ENCODE measurements at places on chromosomes 13 and 19.

DNA sequence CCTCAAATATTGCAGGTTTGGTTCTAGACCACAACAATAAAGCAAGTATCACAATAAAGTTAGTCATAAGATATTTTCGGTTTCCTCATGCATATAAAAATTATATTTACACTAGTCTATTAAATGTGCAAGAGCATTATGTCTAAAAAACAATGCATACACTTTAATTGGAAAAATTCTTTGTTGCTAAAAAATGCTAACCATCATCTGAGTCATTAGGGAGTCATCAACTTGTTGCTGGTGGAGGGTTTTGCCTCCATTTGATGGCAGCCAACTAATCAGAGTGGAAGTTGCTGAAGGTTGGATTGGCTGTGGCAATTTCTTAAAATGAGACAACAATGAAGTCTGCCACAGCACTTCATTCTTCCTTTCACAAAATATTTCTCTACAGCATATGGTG lies 422.3 kb upstream of the GPC6 start:
- DNase-seq: no peak

- no peak for DNase-seq
Measured at GRCh38 chr13:82291852-82292251, 1590.4 kb downstream of the SLITRK1 start.

- DNase-seq: no peak
Measured at GRCh38 chr13:22915442-22916082, 265.2 kb upstream of the SGCG start.

- no peak for DNase-seq
Measured at GRCh38 chr19:14059093-14059480, 2.8 kb downstream of the PALM3 start.

DNA sequence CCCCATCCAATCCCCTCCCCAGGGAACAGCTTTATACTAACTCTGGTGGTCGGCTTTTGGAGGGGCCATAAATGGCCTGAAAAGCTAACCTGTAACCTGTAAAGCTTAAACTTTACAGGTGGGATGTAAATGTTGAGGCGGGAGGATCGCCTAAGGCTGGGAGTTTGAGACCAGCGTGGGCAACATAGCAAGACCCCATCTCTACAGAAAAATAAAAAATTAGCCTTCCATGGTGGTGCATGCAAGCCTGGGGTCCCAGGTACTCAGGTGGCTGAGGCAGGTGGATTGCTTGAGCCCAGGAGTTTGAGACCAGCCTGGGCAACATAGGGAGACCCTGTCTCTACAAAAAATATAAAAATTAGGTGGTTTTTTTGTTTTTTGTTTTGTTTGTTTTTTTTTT lies 18.5 kb downstream of the CARM1 start:
- DNase-seq: no peak

DNA sequence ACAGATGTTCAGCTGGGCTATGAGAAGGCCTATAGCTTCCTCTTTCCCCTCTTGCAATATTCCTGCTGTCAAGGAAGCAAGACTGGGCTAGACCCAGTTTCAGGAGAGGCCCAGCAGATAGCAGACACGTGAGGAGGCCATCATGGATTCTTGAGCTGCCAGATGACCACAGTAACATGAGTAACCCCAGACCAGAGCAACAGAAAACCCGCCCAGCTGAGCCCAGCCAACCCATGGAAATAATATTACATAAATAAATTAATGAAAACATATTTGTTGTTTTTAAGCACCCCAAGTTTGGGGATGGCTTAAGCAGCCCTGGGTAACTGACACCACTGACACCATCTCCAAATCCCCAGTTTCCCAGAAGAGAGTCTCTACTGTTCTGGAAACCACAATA lies 50.2 kb upstream of the PDCD5 start:
- DNase-seq: no peak

- DNase-seq: no peak
Measured at GRCh38 chr13:59304596-59304995, 859.1 kb downstream of the DIAPH3 start.

DNA sequence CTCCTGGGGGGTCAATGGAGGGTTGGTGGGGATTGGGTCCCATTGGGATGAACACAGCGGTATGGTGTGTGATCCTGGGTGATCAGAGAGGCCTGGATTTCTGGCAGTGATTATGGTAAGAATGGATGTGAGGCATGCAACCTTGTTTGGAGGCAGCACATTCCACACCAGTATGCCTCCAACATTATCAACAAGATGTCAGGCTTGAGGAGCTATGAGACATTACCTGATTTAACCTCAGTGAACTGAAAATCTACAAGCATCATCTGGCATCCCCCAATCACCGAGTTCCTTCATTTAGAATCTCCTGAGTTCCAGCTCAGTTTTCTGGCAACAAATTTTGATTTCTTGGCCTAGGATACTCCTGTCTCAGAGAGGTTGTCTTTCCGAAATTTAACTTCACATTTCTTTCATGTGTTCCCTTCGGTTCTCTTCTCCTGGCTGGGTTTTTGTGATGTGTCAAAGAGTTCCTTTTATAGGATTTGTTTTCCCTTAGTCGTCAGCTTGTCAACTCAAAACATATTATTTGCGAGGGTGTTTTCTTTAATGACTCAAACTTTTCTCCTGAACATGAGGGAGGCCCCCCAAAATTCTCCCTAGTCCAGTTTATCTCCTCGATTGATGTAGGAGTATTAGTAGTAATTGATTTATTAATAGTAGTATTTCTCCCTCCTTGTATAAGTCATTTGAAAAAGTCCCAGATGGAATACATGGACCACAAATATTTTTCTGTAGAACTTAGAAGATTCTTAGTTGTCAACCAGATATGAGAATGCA lies 56.0 kb upstream of the FLT1 start:
- DNase-seq: no peak

- peak; percentile 82 for DNase-seq
Measured at GRCh38 chr19:2811735-2812413, 7.8 kb upstream of the ZNF554 start.

DNA sequence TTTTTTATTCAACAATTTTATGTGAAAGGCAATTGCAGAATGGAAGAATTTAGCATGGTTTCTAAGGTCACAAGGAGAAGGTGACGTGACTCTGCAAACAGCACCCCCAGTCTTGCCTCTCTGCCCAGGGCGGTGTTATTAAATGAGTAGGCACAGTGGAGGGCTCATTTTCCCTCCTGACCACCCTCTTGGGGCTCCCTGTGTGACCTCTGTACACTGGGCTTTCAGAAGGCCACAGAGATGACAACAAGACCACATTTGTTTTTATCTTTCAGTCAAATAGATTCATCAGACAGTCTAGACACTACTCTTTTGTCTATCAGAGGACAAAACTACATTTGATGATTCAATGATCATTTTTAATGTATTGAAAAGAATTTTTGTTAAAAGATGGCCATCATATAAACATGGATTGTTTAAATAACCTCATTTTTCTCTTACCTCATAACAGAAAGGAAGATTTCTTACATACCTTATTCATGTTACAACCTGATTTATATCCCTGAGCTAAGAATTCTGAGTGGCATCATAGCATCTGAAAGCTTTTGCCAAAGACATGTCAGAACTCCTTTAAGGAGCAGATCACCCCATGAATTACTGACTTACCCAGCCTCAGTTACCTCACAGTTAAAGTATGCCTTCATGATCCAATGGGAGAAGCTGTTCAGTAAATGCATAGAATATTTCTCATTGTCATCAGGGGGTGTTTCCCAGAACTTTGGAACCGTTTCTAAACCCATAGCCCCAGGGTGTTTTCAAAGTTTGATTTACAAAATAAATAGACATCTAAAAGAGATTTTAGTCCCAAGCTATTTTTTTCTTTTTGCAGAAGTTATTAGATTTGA lies 184.0 kb upstream of the RFC3 start:
- no peak for DNase-seq

DNA sequence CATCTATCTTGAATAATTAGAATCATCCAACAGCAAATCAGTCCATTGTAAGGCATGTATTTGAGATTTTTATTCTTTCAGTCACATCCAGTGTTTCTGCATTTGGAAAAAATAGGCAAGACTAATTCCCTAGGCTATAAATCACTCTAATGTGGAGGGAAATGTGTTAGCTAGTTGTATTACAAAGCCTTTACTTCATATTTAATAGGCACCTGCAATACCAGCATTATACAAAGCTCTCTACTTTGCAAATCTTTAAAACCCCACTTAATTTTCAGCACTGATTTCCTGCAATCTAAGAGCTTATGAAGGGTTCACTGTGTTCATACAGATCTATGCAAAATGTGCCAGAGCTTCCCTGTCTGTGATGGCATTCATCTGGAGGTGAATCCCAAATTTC lies 12.3 kb downstream of the PCDH9 start:
- DNase-seq: no peak

- no peak for DNase-seq
Measured at GRCh38 chr13:51843529-51843928, 1.4 kb downstream of the TMEM272 start.

- DNase-seq: no peak
Measured at GRCh38 chr13:74251778-74252519, 117.7 kb upstream of the KLF12 start.

- no peak for DNase-seq
Measured at GRCh38 chr19:52451241-52451640, 2.1 kb upstream of the ZNF578 start.

DNA sequence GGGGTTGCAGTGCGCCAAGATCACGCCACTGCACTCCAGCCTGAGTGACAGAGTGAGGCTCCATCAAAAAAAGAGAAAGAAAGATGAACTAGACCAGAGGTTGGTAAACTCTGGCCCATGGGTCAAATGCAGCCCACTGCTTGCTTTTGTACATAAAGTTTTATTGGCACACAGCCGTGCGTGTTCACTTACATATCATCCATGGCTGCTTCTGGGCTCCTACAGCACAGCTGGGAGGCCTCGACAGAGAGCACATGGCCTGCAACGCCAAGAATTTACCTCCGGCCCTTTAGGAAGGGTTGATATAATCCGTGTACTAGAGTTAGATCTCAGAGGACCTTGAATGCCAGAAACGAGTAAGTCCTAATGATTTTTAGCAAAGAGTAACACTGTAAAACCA lies 46.0 kb downstream of the GNG7 start:
- DNase-seq: no peak

- no peak for DNase-seq
Measured at GRCh38 chr19:30911491-30911890, 437.7 kb downstream of the TSHZ3 start.

DNA sequence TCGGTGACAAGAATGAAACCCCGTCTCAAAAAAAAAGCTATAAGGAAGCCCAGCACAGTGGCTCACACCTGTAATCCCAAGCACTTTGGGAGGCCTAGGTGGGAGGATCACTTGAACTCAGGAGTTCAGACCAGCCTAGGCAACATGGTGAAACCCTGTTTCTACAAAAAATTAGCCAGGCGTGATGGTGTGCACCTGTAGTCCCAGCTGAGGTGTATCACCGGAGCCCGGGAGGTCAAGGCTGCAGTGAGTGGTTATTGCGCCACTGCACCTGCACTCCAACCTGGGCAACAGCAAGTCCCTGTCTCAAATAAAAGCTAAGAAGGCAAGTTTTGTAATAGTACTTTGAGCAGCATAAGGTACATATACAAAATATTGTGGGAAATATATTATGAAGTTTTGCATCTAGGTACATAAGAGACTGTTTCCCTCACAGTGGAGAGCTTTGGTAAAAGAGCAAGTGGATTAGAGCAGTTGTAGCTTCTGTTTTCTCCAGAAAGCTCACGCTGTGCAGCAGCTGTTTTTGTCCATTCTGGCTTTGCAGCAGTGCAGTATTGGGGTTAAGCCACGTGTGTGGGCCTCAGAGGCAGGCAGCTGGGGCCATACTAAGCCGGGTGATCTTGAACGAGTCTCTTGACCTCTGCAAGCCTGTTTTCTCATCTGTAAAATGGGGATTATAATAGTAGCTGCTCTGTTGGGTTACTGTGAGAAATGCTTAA lies 35.4 kb downstream of the ARHGAP35 start:
- DNase-seq: no peak

GRCh38 chr19:16455489-16455888 lies 16.3 kb downstream of the EPS15L1 start:
- DNase-seq: no peak

- no peak for DNase-seq
Measured at GRCh38 chr13:81987159-81987558, 1646.2 kb upstream of the SPRY2 start.

- no peak for DNase-seq
Measured at GRCh38 chr19:952680-953444, 27.0 kb downstream of the ARID3A start.

DNA sequence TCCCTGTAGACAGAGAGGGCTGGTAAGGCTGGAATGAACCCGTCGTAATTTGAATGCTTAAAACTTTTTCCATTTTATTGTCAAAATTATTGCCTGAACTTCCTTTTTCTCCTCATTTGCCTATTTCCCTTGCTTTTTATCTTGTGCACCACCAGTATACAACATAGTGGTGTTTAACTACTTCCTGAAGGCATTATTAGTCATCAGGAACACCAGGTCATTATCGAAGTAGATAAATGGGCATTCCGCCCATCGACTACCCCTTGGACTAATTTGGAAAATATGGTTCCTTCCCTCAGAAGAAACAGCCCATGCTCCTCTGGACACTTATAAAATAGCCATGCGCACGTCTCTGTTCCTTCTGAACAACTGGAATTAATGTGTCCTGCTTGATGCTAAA lies 232.1 kb downstream of the TM9SF2 start:
- no peak for DNase-seq

DNA sequence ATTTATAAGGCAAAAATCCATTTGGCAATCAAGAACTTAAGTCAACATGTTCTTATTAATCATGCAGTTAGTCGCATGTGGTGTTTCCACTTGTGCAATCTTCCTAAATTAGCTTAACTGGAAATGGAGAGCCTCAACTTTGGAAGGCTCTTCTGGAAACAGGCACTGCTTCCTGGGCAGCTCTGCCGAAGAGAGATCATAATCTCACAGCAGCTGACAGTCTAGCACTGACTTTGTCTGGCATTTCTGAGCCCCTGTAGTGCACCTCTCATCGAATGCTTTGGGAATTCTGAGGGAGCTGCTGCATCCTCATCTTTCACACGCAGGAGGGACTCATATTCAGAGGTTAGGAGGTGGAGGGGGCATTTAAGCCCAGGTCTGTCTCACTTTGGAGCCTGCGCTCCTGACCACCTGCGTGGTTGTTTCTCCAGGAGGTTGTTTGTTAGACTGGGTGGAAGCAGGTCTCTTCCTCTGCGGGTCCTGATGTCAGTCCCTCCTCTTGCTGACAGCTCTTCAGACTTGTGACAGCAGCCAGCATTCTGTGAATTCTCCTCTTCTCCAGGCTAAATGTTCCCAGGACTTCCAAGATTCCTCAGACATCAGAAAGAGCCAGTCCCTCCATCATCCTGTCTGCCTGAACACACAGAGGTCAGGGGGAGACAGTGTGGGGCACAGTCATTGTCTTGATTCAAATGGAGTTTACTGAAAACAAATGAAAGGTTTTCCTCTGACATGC lies 100.4 kb upstream of the GJB6 start:
- no peak for DNase-seq

- no peak for DNase-seq
Measured at GRCh38 chr19:38880076-38880881, 2.2 kb upstream of the RINL start.

Measured in osteocyte (in vitro differentiated cells).